ENCODE measurements at places on chromosomes 12 and 14. TPM values are rescaled to one million over a fixed set of nuclear protein-coding genes. Genes with fewer than 3 reads are reported as not detected.

ALDH1L2 gene
- 1.9 TPM for total RNA-seq

RERGL gene
- total RNA-seq, result not detected

EFS gene
- 32.1 TPM for total RNA-seq

DNA sequence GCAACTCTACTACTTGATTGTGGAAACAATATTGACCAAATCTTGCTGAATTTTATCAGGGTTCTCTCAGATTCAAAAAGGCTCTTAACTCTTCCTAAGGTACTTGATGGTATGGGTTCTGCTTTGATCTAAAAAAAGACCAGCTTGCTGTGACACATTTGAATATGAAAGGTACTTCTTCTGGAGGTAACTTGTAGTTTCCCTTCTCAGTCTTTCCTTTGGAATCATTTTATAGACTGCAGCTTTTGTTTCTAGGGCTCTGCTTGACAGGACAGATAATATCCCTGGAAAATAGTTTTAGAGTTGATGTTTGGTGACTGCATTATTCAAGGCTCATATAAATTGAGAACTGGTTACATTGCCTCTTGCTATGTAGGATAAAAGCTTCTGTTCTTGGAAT, 251.9 kb downstream of the FUT8 start:
- DNase-seq, result no peak
- no peaks in the 10 kb centered on the region for H3K36me3 ChIP-seq
- no peak overlapping the region for H3K27ac ChIP-seq
- H3K27me3 ChIP-seq, result no peaks in the 10 kb centered on the region
